Left ventricle myocardium superior (tissue), 1 donor: ENCODE measurements at places on chromosomes 3 and 15. TPM values are rescaled to one million over a fixed set of nuclear protein-coding genes. Genes with fewer than 3 reads are reported as not detected.

- no peak for DNase-seq
Measured at GRCh38 chr15:52232327-52232726, 41.1 kb upstream of the GNB5 start.

- no peak for DNase-seq
Measured at GRCh38 chr15:33125894-33126537, 68.5 kb downstream of the FMN1 start.

Gene TRAIP
- total RNA-seq = 1.2 TPM

- no peak for DNase-seq
Measured at GRCh38 chr15:22963641-22964040, 16.5 kb downstream of the CYFIP1 start.

DNA sequence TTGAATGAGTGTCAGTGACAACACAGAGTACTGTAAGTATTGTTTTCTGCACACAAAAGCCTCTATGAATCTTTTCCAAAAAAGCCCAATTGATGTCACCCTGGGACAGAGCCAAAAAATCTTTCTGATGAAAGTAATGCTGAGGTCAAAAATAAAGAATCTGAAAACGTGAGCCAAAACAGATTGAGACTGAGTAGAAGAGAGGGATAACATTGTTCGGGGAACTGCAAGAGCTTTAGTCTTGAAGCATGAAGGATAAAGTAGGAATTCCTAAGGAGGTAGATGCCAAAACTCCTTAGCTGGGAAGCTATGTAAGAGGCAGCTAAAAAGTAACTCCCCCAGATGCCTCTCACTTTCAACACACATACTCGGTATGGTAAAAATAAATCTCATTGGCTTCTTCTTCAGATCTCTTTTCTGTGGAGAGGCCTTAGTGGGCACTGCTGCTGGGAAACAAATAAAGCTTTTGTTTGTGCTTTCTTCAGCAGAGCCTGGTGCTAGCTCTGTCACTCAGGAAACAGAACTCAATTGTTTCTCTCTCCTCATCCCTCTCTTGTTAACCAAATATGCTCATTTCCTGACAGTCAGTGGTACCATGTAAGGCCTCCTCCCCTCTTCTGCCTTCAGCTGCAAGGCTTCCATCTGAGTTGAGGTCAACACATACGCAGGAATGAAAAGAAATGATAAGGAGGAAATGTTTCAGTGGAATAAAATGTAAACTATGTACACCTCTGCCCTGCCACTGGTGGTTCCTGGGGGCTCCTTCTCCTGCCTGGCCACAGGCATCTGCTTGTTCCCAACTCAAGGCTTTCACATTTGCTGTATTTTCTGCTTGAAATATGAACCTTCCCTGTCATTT lies 58.1 kb downstream of the CD200 start:
- no peak for DNase-seq

- no peak for DNase-seq
Measured at GRCh38 chr15:31160740-31161495, 59.4 kb upstream of the TRPM1 start.

Gene ENTPD3
- 0.12 TPM for total RNA-seq

DNA sequence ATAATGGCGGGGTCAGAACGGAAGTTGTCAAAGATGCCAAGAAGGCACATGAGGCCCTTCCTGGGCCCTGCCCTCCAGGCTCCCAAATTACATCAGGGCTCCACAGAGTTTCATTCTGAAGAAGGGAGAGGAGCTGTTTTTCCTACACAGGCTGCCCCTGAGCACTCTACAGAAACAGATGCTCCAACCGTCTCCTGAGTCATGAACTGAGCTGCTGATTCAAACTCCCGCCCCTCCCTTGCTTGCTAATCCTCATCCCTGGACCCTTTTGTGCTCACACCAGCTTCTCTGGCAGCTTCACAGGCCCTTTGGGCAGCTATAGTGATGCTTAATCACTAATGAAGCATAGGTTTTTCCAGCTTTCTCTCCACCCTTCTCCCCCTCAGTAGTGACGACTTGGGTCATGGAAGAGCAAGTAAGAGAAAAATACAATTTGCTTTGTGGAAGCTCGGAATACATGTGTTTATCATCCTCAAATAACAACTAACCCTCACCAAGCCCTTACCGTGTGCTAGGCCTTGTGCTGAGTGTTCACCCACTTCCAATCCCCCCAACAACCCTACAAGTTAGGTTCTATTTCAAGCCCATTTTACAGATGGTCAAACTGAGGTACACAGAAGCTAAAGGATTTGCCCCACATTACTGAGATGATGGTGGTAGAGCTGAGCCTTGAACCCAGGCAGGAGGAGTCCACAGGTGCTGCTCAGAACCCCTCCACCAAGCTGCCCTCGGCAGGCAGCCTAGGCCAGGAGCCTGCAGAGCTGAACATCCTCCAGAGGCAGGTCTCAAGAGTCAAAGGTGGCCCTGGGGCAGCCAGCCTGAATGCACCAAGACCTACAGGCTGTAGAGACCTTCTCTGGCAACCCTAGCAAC lies 21.9 kb downstream of the MEGF11 start:
- no peak for DNase-seq

Gene SLC38A3
- 10.4 TPM for total RNA-seq

DNA sequence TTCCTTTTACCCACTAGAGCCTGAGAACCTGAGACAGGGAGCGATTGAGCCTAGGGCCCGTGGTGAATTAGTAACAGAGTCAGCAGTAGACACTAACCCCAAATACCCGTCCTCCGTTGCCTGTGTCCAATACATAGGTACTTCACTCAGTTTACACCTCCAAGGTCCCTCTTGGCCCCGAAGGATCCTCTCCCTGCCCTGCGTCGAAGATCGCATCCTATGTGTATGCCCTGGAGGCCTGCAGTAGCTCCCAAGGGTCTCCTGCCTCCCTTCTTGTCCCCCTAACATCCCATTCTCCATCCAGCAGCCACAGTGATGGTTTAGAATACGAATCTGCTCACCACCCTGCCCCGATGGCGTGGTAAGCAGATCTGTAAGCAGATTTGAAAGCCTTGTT lies 67.0 kb downstream of the ISG20 start:
- no peak for DNase-seq

Gene CASR
- total RNA-seq = not detected

GRCh38 chr3:11254876-11255275 lies 17.3 kb upstream of the ATG7 start:
- DNase-seq = no peak

Gene CCDC80
- 80.0 TPM for total RNA-seq
